Head of caudate nucleus (tissue), 42 donors: ENCODE measurements at places on chromosomes 2 and 18.

GRCh38 chr2:212361174-212361756, 177.3 kb downstream of the ERBB4 start:
- no peak for DNase-seq

DNA sequence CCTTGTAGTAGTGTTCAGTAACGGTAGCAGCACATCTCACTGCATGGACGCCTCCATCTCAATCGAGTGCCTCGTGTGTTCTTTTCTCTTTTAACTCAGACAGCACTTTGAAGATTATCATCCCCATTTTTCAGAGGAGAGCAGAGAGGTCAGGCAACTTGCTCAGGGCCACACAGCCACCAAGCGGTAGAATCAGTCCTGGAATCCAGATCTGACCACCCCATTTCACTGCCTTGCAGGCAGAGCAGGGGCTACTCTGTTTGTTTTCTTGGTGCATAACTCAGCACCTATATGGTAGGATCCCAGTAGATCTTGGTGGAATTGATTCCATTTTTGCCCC, 129.5 kb downstream of the SMAD7 start:
- DNase-seq: no peak

DNA sequence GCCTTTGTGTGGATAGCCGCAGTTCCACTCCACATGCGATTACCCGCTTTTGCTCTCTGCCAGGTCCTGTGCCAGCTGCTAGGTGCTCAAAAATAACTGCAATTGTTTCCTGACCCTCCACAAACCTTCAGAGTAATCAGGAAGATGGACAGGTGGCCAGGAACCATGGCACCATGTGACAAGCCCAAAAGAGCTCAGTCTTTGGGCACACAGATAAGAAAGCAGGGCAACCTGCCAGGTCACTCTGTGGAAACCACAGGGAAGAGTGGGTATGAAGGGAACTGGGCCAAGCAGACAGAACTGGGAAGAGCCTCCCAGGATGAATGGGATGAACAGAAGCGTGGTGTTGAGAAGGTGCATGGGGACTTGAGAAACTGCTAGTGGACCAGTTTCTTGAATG, 79.4 kb upstream of the AGAP1 start:
- DNase-seq: no peak

- peak; percentile 56 for DNase-seq
These were observed 201.7 kb downstream of the NAPG start for GRCh38 chr18:10727477-10727876.

- DNase-seq: no peak
These were observed 17.5 kb downstream of the IGFBP2 start for GRCh38 chr2:216650626-216651257.

DNA sequence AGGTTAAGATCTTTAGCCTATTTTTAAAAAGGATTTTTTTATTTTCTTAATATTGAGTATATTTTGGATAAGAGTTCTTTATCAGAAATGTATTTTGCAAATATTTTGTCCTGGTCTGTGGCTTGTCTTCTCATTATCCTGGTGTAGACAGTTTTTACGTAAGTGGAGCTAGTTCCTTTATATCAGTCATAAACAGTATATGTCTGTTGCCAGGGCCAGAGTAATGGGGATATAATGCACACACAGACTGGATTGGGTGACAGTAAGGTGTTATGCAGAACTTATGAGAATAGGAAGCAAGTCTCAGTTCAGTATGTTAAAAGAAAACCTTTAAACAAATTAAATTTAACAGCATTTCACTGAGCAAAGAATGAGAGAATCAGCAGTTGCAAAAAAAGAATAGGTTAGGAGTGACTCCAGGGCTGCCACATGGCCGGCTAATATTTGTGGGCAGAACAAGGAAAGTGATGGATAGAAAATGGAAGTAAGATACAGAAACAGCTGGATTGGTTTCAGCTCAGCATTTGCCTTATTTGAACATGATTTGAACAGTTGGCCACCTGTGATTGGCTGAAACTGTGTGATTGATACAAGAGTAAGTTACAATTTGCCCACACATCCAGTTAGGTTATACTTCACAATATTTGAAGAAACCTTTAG, 61.1 kb upstream of the ZNG1B start:
- DNase-seq: no peak

GRCh38 chr2:96838345-96839292, 5.2 kb downstream of the ANKRD23 start:
- no peak for DNase-seq

GRCh38 chr18:10850840-10851239, 298.5 kb downstream of the PIEZO2 start:
- no peak for DNase-seq

DNA sequence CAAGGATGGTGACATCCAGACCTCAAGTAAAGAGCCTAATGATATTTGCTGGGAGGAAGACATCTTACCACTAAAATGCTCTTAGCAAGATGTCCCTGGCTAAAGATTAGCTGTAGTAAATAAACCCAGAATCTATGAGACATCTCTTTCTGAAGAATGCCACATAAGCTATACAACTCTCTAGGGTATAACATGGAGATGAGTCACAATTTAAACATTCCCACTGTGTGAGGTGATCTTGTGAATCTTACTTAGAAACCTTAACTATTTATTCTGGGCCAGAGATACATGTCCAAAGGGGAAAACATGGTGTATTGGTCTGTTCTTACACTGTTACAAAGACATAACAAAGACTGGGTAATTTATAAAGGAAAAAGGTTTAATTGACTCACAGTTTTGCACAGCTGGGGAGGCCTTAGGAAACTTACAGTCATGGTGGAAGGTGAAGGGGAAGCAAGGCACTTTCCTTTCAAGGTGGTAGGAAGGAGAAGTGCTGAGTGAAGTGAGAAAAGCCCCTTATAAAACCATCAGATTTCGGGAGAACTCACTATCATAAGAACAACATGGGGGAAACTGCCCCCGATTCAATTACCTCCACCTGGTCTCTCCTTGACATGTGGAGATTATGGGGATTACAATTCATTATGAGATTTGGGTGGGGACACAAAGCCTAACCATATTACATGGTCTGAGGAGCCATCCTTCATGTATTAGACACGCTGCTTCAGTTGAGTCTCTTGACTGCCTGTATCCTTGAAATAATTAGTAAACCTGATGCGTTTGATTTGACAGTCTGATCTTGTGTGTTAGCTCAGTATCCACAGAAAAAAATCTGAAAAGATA, 17.1 kb downstream of the KRCC1 start:
- DNase-seq: no peak

DNA sequence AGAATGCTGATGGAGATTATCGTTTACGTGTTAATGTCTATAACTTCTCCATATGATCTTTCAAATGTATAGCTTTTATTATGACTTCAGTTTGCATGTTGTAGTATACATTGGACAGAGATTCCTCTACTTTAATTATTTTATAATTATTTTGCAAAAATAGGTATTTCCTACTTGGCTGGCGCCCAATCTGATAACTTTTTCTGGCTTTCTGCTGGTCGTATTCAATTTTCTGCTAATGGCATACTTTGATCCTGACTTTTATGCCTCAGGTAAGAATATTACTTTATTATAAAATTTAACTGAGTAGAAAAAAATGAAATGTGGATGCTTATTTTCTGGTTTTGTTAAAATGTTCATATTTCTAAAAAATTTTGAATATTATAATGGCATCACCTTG, 18.1 kb upstream of the ADGRF3 start:
- no peak for DNase-seq

GRCh38 chr18:74281980-74282754, 9.6 kb downstream of the CYB5A start:
- DNase-seq: no peak

DNA sequence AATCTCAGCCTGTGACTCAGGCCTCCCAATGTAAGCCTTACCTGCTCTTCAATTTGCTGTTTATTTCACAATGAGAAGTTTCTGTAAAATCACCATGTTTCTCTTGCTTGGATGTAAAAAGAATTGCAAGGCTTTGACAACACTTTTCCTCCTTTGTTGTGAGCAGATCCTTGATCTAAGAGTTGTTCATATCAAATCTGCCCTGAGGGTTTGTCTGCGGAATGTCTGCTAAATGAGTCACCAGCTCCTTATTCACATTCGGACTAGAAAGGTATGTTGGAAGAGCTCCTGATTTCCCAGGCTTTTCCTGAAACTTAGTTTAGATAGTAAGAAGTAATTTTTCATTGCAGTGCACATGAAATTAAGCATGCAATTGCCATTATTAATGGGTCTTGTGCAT, 268.2 kb upstream of the TCF4 start:
- no peak for DNase-seq

DNA sequence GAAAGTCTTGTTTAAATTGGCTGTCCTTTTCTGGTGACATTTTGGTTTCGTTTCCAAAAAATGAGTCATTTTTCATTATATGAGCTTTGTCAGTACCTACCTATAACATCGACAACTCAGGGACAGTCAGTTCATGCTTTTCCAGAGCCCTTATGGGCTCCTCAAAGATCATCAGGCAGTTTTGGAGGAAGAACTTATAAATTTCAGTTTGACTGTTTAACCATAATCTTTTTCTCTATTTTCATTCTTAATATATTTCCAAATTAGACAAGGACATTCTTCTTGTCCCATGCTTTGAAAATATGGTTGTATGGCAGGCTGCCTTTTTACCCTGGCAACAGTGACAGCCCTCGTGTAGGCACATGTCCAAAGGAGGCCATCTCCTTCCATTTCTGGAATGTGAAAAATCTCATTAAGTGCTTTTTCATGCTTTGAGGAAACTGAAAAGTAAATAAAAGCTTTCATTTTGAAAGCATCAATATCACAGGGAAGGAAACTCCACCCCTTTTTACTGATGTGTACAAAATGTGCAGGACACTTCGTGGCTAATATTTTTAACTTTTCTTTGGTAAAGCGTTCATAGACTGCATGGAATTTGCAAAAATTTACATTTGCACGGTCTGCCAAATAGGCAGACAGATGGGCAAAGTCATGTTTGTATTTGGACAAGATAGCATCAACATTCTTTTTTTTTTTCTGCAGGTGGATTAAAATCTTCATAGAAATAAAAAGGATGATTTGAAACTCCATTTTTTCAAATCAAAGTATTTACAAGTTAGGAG, 7.2 kb upstream of the PROC start:
- no peak for DNase-seq

DNA sequence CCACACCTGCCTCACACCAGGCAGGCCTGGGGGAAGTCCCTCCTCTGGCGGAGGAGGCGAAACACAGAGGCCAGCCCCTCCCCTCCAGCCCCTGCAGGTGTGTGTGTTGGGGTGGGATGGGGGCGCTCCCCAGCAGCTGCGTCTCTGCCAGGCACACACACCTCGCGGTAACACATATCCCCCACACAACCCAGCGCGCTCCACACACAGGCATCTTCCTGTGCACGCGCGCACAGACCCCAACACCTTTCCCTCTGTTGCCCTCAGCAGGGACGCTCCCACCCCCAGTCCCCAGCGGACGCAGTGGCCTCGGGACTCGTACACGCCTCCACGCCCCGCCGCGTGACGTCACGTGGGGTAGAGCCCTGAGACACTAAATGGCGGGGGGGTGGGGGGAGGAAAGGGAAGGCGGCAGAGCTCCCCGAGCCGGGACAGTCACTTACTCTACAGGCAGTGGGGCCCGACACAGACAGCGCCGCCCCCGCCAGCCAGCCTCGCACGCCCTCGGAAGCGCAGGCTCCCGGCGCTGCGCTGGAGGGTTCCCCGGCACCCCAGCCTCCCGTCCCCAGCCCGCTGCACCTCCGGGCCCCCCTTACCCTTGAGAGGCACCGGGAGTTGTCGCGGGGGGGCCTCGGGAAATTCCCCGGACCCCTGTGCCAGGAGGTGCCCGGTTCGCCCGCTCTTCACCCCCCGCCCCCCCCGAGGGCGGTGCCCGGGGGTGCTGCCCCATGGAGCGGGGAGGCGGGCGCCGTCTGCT, at the start of gene WNT10A:
Gene WNT10A (plus strand): TSS at position 751 of the 757 bp plus-strand sequence. CDS start 144 bp downstream, outside the sequence.
- no peak for DNase-seq

GRCh38 chr2:120352696-120353590, 7.0 kb downstream of the INHBB start:
- no peak for DNase-seq

- no peak for DNase-seq
These were observed 62.9 kb upstream of the ZFP36L2 start for GRCh38 chr2:43289331-43289730.

DNA sequence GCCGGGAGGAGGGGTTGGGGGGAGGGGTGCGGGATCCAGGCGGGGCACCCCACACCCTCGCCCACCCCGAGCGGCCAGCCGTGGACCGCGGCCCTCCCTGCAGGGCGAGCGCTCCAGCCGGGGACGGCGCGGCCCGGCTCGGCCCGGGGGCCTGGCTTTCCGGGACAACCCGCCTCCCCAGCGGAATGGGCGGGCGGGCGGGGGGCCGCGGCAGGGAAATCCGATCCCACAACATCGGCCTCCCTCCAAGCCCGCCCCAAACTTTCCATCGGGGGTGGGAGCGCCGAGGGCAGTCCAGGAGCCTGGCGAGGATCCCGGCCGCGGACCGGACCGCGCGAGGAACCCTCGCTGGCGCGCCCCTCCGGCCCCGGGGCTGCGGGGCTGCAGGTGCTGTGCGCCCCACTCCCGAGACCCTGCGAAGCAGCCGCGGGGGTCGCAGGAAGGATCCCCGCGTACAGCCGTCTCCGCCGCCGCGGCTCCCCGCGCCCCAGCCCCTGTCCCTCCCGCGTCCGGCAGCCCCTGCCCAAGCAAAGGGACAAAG, 529 bp downstream of the SEMA4C start:
- DNase-seq: peak; percentile 79

- DNase-seq: no peak
These were observed 1.9 kb downstream of the SOS1 start for GRCh38 chr2:39118786-39119499.

GRCh38 chr2:120442923-120443571, 97.1 kb downstream of the INHBB start:
- DNase-seq: no peak

GRCh38 chr2:64666810-64667438, 13.2 kb upstream of the SERTAD2 start:
- DNase-seq: no peak

GRCh38 chr2:101993772-101994171, 2.0 kb downstream of the IL1R2 start:
- no peak for DNase-seq

DNA sequence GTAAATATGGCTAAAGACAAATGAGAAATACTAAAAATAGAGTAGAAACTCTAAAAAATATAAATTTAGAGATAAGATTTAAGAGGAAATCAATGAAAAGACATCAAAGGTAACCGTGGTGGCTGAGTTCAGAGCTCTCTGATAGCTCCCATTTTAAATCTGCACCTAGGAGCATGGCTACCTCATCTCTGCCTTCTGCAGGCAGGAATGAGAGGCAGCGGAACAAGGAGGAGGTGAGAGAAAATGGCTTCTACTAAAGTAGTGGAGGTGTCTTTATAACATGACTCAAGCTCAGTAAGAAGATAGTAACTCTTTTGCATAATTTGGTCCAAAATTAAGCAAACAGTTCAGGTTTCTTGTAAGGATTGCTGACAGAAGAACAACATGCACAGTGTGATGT, 758.7 kb upstream of the FSHR start:
- no peak for DNase-seq

DNA sequence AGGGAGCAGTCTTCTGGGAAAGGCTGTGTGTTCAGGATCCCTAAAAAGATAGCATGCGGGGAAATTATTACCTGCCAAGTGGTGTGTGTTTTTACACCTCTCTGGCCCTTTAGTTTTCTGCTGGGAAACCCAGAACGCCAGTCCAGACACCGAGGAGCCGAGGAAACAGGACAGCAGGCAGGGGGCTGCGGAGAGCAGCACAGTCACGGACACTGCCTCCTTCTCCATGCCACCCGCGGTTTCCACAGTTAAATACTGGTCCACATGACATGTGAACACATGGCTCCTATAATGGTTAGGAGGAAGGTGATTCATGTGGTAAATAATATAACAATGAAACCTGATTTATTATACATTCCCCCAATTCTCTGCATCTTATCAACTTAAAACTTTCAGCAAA, 20.4 kb downstream of the CNOT11 start:
- DNase-seq: no peak
